ENCODE measurements at places on chromosomes 5 and 9.
A peak's percentile ranks its signal among the peaks of the same experiment; 100 is the strongest.

GRCh38 chr5:38537505-38537904 lies 18.9 kb downstream of the LIFR start:
- no peak for DNase-seq

- DNase-seq, result peak; percentile 26
Observed at GRCh38 chr9:4344946-4345345, 45.1 kb upstream of the GLIS3 start.

DNA sequence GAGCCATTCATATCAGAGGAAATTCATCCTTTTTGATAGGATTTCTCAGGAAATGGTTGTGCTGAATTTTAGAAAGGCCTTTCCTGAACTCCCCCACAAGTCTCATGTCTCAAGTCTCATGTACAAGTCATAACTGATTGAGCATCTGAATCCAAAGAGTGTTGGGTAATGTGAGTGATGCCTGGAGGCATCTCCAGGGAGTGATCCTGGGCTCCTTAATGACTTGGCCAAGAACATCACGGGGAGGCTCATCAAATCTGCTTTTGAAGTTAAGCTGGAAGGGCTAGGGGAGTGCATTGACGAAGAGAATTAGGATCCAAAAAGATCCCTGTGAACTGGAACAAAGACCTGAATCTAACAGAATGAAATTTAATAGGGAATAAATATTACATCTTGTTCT lies 79.2 kb downstream of the MAST4 start:
- DNase-seq, result no peak

DNA sequence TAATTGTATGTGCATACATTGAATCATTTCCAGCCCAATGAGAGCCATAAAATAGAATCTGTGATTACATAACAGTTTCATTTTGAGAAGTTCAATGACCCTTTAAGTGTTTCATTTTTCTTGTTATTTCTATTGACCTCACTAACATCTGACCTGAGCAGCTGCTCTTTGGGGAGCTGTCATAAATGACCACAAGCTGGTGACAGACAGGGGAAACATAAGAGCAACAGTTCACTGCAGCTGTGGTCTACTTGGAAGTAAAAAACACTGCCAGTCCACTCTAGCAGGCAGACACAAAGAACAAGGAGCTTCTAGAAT lies 265.4 kb downstream of the DTWD2 start:
- no peak for DNase-seq

GRCh38 chr9:6855860-6856259 lies 98.1 kb downstream of the KDM4C start:
- no peak for DNase-seq

DNA sequence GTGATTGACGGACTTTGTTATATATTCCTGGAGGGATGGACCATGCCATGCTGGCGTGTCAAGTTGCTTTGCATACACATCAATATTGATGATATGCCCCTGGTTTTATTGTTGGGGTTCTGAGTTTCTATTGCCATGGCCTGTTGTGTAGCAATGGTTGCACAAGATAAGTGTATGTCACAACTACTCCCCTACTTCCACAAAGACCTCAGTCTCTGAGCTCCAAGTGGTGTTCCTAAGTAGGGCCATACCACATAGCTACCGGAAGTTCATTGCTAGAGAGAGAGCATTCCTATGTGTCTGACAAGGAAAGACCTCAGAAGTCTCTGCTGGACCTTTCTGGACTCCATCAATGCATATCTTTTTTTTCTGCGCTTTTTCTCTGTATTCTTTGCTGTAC lies 19.8 kb downstream of the TXNDC8 start:
- DNase-seq, result no peak

GRCh38 chr5:128101676-128102075 lies 18.1 kb downstream of the SLC12A2 start:
- DNase-seq, result no peak

GRCh38 chr9:5846096-5846495 lies 13.2 kb upstream of the ERMP1 start:
- no peak for DNase-seq

- DNase-seq, result no peak
Observed at GRCh38 chr9:125745018-125745417, 2.2 kb upstream of the PBX3 start.

DNA sequence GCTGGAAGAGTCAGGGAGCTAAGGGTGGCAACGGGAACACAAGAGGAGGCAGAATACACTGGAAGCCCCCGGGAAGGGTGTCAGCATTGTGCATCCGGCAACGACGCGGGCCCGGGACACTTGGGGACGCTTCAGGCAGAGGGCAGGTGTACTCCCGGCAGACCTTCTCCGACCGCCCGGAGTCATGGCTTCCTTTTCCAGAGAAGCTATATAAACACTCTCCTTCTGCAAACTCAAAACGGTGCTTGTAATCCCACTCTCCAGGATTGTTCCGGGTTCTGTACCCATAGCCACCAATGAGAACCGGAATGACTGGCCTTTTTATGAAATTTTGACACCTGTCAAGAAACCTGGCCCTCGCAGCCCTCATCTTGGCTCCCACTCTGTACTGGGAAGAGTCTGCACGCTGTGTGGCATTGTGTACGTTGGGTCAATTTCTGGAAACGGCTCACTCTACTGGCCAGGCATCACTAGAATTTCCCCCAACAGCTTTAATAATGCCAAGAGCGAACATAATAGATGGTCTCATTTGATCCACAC lies 462 bp upstream of the MCC start:
- no peak for DNase-seq

GRCh38 chr5:19179571-19179970 lies 808.4 kb downstream of the CDH18 start:
- no peak for DNase-seq

GRCh38 chr9:224026-224425 lies 9.4 kb downstream of the DOCK8 start:
- DNase-seq, result no peak

DNA sequence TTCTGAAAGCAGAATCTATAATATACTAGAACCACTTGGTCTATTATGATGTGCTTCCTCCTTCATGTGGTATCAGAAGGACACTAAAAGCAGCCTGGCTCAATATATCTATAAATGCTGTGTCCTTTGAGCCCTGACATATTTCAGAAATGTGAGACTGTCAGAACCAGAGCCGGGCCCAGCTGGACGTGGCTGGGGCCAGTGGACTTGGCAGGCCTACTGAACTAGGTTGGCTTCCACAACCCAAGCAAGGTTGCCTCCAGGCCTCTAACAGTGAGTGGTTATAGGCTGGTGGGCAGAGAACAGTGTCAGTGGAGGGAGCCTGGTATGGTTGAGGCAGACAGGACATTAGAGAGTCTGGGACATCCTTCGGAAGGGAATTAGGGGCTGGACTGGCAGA lies 78.9 kb downstream of the GALNT10 start:
- DNase-seq, result no peak

- no peak for DNase-seq
Observed at GRCh38 chr5:127757576-127757975, 54.4 kb downstream of the CCDC192 start.

- no peak for DNase-seq
Observed at GRCh38 chr5:140575309-140575708, 10.7 kb downstream of the SLC35A4 start.

GRCh38 chr5:56159521-56159947 lies 73.6 kb downstream of the ANKRD55 start:
- DNase-seq, result no peak

DNA sequence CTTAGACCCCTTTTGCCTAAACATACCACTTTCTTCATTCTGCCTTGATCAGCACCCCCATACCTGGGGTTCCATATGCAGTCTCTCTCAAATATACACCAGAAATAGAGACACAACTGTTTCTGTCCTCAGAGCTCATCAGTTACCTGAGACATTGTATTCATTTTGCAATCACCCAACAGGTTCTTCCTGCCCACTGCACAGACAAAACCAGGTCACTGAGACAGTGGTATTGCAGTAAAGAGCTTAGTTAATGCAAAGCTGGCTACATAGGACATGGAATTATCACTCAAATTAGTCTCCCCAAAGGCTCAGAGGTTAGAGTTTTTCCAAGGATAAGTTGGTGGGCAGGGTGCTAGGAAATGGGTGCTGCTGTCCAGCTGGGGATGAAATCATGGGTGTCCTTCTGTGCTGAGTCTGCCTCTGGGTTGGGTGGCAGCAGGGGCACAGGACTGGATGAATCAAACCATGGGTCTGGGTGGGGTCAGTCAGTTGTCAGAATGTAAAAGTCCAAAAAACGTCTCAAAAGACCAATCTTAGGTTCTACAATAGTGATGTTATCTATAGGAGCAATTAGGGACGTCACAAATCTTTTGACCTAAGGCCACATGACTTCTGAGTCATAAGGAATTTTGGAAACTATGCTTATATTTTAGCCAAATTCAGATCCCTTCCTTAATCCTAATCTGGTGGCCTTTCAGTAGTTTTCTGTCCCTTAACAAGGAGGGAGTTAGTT lies 41.0 kb downstream of the KCNV2 start:
- no peak for DNase-seq

DNA sequence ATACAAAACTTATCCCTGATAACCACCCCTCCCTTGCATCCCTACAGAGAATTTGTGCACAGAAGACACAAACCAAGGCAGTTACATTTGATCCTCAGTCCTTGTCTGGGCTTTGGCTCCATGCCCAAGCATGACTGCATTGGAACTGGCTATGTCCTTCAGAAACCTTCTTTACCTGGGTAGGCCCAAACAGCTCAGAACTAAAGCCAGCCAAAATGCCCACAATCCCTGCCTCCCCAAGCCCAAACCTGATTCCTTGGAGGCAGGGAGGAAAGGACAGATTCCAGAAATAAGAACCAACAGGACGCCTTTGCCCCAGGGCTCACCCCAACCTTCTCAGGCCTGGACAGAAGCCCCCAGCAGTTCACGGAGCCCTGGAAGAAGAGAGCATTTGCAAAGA lies 8.2 kb downstream of the IL17B start:
- DNase-seq, result no peak

DNA sequence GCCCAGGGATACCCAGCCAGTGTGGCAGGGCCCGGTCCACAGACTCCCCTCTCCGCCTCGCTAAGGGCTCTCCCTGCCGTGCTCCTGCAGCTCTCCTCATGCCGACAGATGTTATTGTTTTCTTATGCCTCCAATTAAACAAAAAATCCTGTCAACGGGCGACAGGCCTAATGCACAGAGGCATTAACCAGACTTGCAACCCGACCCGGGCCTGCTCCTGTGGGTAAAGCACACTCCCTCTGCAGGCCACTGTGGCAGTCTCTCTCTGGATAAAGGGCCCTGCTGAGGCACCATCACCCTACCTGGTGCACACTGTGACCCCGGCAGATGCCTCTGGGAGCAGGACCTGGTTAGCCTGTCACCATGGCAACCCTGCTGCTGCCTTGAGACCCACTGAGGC lies 27.5 kb upstream of the HAND1 start:
- DNase-seq, result no peak

DNA sequence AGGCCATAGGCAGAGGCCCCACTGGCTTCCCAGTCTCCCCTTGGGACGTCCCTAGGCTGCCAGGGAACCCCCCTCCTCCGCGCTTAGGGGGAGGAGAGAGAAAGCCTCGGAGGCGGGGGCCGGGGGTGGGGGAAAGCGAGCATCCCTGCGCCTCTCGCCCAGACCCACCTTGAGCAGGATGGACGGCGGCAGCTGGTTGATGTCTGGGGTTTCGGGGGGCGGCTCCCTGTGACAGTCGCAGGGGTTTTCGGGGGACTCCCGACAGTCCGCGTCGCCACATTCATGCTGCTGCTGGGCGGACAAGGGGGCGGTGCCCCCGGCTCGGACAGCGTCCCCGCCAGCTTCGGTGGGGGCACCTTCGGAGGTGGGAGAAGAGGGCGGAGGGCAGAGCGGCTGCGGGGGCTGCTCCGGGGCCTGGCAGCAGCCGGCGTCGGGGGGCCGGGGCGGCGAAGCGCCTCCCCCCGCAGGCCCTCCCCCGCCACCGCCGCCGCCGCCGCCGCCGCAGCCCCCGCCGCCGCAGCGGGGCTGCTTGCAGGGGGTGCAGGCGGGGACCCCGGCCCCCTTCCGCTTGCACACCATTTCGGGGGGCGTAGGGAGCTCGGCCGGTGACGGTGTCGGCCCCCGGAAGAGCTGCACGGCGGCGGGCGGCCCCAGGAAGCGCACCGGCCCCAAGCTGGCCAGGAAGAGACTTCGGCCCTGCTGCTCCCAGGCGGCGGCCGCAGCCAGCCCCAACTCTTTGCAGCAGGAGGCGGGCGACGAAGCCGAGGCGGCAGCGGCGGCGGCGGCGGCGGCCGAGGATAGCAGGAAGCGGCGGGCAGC lies 1.2 kb downstream of the FBXL17 start:
- peak; percentile 59 for DNase-seq

DNA sequence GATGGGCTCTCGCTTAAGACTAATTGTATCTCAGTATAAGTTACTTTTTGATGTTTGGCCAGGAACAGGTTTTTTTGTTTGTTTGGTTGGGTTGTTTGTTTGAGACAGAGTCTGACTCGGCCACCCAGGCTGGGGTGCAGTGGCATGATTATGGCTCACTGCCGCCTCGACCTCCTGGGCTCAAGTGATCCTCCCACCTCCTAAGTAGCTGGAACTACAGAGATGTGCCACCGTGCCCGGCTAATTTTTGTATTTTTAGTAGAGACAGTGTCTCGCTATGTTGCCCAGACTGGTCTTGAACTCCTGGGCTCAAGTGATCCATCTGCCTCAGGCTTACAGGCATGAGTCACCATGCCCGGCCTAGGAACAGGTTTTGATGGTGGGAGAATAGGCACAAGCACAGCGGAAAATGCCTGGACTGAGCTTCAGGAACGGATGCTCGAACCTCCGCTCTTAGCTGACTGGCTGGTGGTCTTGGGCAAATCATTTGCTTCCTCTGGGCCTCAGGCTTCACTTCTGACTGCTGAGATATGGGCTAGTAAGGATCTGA lies 11.4 kb upstream of the SYNPO start:
- DNase-seq, result no peak

Data from stimulated activated CD4-positive, alpha-beta T cell treated with anti-CD3 and anti-CD28 coated beads, Interleukin-2, amount 100 ng/mL, for 24 hours (primary cell).